ENCODE measurements at places on chromosomes 1 and 21.
A peak's percentile ranks its signal among the peaks of the same experiment; 100 is the strongest.

GRCh38 chr1:187310038-187310631, 481.4 kb downstream of the PLA2G4A start:
- no peak for DNase-seq

DNA sequence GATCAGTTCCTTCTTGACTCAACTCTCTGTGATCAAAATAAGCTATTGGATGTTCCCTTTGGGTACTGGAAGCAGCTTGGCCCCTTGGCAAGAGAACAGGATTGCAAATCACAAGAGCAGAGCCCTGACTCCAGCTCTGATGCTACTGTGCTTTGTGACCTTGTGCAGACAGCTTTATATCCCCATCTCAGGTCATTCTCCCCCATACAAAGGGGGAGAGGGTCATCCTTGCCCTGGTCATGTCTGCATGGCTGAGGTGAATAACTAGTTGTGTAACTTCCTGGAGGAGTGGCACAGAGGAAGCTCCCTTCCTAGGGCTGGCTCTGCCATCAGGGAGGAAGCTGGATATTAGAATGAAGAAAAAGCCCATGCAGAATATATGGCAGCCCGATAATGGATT, 142.9 kb downstream of the DHRS3 start:
- DNase-seq: no peak

GRCh38 chr1:72117621-72118020, 164.7 kb downstream of the NEGR1 start:
- no peak for DNase-seq

GRCh38 chr1:5980314-5981008, 11.8 kb downstream of the NPHP4 start:
- DNase-seq: peak; percentile 56

- DNase-seq: no peak
Observed at GRCh38 chr1:173268786-173269277, 61.7 kb upstream of the TNFSF4 start.

- no peak for DNase-seq
Observed at GRCh38 chr1:246434335-246434734, 72.7 kb downstream of the SMYD3 start.

DNA sequence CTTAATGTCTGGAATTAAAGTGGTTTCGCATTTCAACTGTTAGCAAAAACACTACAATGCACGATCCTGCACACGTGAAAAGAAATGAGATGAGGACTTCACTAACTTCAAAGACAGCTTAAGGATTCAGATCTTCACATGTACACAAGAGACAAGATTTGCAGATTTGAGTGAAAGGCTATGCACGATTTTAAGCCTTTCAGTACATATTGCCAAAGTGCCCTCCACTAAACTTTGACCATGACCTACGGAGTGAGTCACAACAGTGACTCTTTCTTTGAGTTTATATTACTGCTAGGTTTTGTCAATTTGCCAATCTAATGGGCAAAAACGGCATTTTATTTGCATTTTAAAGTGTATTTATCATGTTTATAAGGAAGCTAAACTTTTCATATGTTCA, 41.2 kb upstream of the CR1L start:
- peak; percentile 51 for DNase-seq

DNA sequence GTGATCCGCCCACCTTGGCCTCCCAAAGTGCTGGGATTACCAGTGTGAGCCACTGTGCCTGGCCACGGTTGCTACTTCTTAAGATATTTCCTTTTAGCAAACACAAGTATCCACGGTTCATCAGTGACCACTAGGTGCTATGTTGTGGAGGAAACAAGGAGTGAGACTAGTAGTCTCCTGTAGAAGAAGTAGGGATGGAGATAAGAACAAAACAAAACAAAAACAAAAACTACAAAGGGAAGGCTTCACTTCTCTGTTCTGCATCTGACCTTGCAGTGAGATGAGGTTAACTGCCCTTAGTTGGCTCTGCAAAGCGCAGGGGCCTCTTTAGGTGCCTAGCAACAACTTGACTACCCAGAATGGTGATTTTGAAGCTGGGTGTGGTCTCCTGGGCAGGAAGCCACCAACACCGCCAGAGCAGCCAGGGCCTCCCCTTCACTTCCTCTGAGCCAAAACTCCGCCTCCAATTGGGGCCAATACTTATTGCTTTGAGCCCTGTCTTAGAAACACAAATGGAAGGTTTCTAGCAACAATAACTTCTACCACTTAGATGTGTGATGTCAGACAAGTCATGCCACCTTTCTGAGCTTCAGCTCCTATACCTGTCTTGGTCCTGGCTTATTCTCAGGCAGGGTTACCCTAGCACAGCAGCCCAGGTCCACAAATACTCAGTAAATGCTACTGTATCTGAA, 12.8 kb upstream of the CDC42 start:
- peak; percentile 45 for DNase-seq

DNA sequence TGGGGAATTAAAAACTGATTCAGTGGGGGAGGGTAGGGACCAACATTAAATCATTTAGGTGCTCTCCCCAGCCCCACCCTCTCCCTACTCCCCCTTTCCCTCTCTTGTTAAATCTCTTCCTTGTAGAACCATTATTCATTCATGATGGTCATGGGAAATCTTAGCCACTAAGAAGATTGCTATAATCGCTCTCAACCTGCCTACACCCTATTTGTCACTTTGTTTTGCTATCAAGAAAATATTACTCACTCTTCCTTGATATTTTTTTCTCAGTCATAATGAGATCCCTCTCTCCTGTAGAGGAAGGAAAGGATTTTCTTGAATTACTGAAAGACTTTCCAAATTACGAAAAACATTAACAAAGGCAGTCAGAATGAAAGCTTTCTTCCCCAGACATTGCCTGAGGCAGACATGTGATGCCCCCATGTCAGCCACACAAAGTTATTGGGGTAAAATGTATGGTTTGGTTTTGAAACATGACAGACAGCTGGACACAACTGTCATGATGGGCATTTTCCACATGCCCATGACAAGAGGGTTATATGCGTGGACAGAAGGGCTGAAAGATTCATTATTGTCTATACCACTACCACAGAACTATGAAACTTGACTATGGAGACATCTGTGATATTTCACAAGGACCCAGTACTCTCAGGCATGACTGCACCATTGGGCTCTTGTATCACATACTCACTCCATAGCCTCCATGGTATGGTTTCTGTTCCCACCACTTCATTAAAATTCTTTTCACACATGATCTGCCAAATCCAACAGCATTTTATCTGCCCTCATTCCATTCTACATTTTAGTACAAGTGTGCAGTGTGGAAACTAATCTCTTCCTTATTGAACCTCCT, 420.1 kb downstream of the DISC1 start:
- no peak for DNase-seq

DNA sequence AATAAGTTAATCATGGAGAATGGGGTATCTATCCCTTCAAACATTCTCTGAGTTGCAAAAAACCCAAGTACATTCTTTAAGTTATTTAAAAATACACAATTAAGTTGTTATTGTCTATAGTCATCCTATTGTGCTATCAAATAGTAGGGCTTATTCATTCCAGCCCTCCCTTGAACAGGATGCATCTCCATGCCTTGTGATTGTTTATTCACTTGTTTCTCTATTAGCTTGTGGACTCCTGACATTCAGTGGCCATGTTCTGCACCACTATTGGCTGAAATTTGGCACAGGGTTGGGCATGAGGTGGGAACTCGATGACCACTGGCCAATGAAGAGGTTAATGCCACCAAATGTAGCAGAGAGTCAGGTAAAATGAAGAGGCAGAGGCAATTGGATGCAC, 272.8 kb downstream of the TNR start:
- DNase-seq: no peak

DNA sequence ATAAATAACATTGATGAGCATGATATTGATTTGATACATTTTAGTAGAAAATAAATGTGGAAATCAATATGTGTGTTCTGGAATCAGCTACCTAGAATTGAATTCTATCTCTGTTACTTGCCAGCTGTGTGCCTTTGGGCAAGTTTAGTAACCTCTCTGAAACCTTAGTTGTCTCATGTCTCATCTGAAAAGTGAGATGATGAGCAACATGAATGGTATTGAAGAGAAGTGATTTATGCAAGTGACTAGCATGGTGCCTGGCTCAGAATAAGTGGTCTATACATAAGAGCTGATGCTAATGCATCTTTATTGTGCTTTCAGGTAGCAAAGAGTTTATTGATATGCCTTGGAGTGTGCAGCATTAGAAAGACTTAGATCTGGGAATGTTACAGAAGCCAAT, 383.3 kb downstream of the PRDM2 start:
- DNase-seq: no peak

DNA sequence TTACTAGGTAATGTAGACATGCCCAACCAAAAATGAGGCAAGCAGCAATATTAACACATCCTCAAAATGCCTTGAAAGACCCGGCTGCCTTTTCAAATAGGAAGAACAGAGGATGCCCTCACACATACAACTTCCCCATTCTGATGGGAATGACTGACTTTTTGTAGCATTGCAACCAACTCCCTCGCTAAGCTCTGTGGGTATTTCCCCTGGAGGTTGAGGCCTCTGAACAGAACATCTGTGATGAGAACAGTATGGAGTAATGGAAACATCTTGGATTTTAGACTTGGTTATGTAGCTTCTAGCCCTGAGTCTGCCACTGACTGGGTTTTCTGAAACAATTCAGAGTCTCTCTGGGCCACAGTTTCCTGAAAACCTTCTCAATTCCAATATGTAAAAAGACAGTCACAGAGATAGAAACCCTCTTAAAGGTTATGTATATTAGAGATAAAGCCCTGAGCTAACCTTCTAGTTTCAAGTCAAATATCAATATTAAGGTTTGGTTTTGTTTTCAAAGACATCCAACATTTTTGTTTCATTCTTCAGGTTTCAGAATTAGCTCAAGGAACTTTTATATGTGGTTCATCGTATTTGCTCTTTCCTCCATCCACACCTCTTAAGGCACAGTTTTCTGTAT, 311.5 kb downstream of the SETD4 start:
- no peak for DNase-seq

- DNase-seq: no peak
Observed at GRCh38 chr1:87215592-87215991, 113.1 kb upstream of the LMO4 start.

- DNase-seq: peak; percentile 26
Observed at GRCh38 chr1:228783418-228784040, 48.2 kb downstream of the RHOU start.

GRCh38 chr21:32819694-32820093, 48.1 kb upstream of the PAXBP1 start:
- peak; percentile 54 for DNase-seq

DNA sequence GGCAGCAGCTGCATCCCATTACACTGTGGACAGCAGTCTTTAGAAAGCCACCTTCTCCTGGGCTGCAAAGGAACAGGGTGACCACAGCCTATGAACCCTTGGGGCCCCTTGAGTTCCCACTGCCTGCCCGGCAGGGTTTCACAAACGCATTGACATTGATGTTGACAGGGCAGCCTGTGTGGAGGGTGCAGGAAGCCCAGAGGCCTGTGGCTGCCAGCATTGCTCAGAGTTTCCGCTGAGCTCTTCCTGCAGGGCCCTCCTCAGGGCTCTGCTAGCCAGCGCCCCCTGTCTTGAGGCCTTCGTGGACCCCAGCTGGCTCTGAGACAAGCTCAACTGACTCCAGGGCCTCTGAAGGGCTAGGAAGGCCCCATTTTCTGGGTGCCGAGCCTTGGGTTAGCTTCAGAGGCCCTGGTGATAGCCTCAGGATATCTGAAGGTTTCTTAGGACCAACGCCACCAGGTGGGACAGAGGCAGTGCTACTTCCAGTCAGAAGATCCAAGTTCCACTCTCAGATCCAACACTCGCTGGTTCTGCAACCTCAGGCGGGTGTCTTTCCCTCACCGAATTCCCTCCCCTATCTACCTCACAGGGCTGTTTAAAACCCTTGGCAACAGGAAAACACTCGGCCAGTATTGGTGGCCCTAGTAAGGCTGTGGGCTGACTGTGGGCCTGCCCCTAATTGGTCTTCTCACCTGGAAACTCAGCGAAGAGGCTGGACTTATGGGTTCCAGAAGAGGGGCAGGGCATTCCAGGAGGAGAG, 27.2 kb upstream of the EPS8L3 start:
- DNase-seq: peak; percentile 85

DNA sequence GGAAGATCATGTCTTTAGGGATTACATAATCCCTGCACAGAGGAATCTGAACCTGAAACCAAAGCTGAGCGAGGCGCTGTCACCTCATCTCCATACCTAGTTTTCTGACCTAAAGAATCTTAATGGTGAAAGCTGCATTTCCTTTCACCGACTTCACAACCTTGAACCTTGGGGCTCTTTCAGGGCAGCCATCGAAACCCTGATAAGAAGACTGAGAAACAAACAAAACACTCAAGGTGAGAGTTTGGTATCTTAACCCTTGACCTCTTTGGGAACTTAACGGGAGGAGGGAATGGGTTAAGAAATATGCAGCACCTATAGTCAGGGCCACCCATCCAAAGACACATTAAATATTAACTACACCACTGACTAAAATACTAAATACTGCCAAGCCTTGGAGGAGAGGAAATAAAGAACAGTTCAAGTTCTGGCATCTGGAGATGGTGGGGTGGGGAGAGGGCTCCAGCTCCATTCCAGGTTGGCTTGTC, 2.0 kb downstream of the C1orf116 start:
- no peak for DNase-seq

DNA sequence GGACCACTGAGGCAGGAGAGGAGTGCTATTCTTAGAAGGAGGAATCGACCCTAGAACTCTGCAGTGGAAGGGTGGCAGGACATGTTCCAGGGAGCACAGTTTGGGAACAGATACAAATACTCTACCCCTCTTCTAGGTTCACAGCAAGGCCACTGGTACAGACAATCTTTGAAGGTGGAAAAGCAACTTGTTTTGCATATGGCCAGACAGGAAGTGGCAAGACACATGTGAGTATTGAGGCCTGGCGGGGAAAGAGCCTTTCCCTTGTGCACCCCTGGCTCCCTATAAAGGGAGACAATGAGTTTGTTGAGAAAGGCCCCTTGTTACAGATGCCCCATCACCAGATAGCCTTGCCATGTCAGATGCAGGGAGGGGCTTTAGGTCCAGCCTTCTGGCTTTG, 17.8 kb downstream of the KIF2C start:
- DNase-seq: no peak

GRCh38 chr1:38858833-38859560, 575 bp downstream of the RRAGC start:
- DNase-seq: peak; percentile 80

GRCh38 chr1:54848134-54848948, 38.7 kb downstream of the DHCR24 start:
- no peak for DNase-seq

- DNase-seq: peak; percentile 88
Observed at GRCh38 chr1:43207229-43207853, 35.2 kb downstream of the CFAP57 start.
